Activated naive CD4-positive, alpha-beta T cell (primary cell): ENCODE measurements at places on chromosomes 11 and 22.

DNA sequence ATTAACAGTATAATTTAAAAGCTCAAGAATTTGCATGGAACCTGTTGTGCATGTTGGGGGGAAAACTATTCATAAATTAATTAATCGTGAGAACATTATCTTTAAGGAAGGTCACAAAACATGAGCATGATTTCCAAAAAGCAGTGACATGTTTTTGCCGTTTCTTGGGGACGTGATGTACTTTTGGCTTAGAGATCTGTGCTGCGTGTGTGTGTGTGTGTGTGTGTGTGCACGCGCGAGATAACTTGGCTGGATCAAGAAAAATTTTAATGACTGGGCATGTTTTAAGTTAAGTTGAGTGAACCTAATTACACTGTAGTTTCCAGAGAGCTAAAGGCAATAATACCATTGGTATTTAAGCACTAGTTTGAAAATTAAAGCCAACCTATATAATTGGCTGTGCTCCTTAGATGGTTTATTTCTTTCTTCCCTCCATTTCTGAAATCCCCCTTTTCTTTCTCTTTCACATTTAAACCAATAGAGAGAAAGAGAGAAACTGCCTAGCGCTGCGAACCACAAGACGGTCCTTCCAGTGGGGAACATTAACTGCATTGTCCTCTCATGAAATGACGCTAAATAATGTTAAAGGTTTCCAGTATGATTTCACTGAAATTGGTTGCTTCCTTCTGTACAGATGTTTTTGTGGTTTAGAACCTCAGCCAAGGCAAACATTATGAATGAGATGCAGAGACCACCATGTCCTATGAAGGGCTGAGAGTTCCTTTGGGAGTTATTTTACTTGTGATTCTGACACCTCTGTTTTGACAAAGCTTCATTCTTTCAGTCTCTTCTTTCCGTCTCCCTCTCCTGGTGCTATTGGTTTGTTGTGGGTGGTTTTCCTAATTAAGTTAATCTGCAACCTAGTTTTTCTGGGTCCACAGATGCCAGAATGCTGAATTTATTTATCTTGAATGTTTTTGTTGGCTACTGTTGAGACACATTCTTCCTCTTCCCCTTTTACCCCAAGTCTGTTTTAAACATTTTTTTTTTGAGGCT lies 51.7 kb downstream of the ZBTB16 start:
- DNase-seq: no peak

- DNase-seq: peak; percentile 30
Observed at GRCh38 chr11:130001461-130002351, 929 bp downstream of the PRDM10 start.

DNA sequence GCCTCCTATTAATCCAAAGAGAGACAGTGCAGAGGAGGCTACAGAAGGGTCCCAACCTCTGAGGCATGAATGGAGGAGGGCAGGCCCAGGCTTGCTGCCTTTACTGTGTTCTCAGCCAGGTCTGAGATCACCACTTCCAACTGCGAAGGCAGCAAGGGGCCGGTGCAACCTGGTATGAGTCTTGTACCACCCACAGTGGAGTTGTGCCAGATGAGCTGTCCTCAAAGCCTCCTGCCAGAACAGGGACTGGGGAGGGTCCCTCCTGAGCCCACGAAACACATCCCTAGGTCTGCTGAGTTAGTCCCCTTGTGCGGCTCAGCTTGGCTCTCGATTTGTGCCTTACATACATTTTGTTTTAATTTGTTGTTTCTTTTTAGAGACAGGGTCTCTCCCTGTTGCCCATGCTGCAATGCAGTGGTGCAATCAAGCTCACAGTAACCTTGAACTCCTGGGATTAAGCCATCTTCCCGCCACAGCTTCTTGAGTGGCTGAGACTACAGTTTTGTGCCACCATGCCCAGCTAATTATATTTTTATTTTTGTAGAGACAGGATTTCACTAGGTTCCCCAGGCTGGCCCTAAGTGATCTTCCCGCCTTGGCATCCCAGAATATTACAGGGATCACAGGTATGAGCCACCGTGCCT lies 9.3 kb downstream of the MIF start:
- DNase-seq: no peak

DNA sequence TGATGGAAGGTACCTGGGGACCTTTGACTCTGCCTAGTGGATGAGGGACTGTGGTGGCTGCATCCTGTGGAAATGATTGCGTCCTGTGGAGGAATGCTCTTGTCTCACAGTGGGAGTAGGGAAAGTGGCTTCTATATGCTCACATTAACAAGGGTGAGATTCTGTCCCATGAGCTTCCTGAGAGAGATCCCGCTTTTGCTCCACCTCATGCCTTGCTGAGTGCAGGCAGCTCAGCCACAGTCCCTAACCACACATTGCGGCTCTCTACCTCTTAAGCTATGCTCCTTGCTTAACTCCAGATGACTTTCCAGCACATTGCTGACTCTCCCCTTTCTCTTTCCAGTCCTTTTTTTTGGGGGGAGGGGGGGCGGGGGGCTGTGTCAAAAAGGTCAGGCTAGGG lies 45.0 kb downstream of the TEAD1 start:
- no peak for DNase-seq

DNA sequence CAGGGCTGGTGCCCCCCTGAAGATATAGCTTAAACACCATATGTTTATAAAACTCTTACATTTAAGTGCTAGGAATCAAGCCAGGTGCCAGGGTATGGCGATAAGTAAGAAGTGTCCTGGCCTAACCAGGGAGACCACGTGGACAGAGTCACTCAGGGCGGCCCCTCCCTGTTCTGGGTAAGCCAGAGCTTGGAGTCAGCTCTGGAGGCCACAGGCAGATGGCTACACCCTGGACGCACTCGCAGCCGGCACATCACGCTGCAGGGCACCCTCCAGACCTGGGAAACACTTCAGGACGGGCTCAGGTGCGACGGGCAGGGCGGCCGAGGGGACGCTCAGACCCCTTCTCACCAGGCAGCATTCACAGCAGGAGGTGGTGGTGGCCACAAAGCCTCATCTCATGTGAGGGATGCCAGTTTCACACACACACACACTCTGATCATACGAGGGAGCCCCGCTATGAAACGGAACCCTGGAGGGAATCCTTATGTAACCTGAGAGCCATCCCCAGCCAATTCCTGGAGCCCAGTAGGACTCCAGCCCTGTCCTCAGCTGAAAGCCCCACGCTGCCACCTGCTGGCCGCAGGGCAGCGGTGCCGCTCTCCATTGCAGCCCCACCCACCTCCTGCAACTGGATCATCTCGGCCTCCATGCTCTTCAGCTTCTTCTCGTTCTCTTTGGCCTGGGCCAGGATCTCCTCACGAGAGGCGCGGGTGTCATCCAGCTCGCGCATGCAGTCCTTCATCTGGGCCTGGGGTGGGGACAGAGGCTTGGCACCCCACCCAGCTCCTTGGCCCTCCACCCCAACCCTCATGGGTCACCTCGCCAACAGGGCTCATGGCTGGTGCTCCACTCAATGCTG lies 33.4 kb downstream of the APOL1 start:
- peak; percentile 27 for DNase-seq

- no peak for DNase-seq
Observed at GRCh38 chr11:63491240-63491587, 247 bp upstream of the PLAAT5 start.

GRCh38 chr11:93477684-93478234 lies 65.4 kb downstream of the SMCO4 start:
- no peak for DNase-seq

DNA sequence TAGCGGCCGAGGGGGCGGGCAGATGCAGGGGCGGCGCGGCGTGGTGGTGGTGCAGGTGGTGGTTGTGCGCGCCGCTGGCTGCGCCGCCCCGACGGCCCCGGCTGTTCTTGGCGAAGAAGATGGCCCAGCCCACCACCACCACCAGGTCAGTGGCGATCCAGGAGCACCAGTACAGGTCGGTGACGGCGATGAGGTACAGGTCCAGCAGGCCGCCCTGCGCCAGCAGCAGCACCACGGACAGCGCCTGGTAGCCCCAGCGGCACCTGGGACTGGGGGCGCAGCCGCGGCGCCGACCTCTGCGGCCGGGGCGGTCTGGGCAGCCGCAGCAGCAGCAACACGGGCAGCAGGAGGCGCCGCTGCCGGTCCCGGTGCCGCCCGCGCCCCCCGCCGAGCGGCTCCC lies 879 bp downstream of the TMEM121B start:
- peak; percentile 55 for DNase-seq

DNA sequence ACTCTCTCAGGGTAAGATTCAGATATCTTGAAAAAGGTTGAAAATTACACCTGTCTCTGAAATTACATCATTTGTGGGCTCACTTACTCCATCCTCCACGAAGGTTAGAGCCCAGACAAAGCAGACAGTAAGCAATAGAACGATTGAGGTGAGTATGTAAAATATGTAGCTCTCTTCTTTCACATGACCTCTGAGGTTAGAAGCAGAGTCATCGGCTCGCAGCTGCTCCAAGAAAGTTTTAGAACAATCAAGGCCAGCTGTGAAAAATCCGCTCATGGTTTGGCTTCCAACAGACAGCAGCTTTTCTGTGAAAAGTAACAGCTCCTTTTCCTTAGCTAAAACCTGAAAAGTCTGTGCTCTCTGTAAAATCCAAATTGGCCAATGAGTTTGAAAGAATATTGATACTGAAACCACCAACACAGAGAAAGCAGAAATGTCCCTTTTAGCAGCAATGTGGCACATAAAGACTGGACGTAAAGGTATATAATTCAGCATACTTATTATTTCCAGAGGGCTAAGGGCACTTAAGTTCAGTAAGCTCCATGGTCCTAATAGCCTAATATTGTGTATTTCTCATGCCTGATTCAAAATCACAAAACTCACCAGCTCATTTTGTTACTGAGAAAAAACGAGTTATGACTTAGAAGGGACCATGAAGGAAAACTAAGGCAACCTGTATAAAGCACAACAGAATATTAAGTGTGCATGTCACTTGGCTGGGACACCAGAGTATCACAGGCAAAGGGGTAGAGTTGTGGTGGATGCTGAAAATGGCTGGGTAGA lies 78.2 kb downstream of the FAM76B start:
- no peak for DNase-seq

DNA sequence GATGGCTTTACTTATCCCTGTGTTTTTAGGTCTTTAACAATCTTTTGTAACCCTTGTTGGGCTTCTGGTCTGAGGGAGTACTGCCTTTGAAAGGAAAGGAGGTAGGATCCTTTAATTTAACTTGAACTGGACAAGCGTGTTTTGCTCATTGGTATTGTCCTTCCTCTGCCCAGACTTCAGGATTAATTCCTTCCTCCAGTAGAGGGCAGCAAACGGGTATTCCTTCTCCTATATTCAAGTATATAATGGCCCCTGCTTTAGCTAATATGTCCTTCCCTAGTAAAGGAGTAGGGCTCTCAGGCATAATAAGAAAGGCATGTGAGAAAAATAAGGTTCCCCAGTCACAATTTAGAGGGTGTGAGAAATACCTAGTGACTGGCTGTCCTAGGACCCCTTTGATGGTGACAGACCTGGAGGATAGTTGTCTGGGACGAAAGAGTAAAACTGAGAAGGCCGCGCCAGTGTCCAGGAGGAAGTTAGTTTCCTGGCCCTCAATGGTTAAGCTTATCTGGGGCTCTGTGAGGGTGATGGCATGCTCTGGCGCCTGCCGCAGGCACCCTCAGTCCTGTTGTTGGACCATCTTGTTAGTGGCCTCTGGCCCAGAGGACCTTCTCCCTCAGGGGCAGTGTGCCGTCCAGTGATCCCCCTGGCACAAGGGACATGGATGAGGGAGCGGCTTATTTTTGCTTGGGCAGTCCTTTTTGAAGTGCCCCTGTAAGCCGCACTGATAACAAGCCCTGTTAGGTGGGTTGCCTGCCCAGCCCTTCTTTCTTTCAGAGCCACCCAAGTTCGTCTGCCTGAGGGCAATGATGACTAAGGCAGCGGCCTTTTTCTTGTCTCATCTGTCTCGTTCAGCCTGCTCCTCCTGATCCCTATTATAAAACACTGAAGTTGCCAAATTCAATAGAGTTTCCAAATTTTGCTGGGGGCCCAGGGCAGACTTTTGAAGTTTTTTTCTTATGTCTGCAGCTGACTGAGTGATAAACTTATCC lies 51.8 kb downstream of the C11orf71 start:
- no peak for DNase-seq

GRCh38 chr11:60785136-60785535 lies at the start of gene MS4A10:
Gene MS4A10, plus strand, starts transcription at chr11:60785333. Its CDS starts 5,003 bp downstream, at chr11:60790336.
- DNase-seq: no peak

DNA sequence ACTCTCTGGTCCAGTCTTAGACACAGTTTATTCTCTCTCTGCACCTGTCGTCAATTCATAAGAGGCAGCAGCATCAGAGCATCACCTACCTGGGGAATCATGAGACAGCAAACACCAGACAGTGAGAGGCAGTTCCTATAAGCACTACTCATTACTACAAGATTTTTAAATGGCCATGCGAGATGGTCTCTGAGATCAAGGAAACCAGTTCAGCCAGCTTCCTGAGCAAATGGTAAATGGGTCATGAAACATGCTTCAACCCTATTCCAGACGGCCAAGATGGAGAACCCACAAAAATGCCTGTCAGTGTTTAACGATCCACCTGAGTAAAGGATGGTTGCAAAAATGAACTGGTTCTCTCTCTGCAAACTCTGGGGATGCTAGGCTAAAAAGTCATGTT lies 52.9 kb downstream of the SYTL2 start:
- no peak for DNase-seq

DNA sequence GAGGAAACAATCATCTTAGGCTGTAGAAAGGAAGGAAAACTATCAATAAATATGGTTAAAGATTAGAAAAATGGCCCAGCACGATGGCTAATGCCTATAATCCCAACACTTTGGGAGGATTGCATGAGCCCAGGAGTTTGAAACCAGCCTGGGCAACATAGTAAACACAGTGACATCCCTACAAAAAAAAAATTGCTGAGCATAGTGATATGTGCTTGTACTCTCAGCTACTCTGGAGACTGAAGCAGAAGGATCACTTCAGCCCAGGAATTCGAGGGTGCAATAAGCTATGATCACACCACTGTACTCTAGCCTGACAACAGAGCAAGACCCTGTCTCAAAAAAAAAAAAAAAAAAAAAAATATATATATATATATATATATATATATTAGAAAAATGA lies 54.9 kb downstream of the ARFGAP2 start:
- no peak for DNase-seq

DNA sequence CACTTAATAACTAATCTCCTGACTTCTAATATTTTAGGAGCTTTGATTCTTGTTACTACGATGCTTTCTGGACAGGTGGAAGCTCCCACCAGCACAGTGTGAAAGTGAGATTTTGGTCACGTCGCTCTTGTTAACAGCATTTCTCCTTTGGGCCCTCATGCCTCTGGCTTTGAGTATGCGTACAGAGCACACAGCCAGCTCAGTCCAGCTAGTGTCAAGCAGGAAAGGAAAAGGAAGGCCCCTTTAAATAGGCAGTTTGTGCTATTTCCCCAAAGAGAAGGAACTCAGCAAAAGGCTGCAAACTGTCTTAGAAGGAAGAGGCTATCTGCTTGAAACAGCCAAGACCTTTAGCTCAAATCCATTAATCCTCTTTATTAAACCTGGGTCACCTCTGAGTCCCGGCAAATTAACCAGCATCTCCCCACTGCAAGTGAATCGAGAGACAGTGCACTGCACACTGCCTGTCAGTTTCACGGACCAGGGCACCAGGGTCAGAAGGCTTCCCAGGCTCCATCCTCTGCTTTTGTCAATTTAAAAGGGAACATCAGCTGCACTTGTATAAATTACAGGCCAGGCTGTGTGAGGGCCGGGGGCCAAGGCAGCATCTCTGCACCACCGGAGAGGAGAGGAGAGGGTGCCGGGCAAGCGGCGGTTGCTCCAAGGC lies 34.7 kb downstream of the OPCML start:
- DNase-seq: no peak
